ENCODE measurements at places on chromosomes 2 and 18. TPM values are rescaled to one million over a fixed set of nuclear protein-coding genes. Genes with fewer than 3 reads are reported as not detected.

DNA sequence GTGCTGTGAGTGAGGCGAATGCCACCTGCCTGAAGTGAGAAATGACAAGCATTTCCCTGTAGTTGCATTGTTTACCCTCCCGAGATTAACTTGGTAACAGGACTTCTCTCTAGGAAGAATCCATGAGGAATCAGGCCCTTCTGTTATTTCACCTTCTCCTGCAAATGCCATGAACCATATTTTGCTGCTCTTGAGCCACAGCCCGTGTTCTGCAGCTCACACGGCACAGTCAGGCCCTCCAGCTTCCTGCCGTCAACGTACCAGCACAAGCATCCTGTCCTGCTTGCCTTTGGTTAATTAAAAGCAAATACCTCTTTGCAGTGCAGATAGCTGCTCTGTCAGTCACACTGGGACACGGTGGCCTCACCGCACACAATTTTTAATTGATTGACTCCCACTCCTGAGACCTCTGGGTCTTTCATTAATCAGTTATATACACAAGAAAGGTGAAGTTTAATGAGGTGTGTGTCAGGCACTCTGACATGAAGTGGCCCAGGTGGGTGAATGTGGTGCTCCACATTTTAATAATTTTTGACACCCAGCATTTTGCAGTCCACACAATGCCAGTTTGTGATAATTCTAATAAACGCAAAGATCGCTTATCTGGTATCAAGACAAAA, 95.3 kb upstream of the ASB18 start:
- DNase-seq = no peak

- DNase-seq = no peak
These were observed 45.8 kb downstream of the LAMA3 start for GRCh38 chr18:23735021-23735464.

GRCh38 chr18:35697869-35698268, 116.3 kb downstream of the GALNT1 start:
- no peak for DNase-seq

DNA sequence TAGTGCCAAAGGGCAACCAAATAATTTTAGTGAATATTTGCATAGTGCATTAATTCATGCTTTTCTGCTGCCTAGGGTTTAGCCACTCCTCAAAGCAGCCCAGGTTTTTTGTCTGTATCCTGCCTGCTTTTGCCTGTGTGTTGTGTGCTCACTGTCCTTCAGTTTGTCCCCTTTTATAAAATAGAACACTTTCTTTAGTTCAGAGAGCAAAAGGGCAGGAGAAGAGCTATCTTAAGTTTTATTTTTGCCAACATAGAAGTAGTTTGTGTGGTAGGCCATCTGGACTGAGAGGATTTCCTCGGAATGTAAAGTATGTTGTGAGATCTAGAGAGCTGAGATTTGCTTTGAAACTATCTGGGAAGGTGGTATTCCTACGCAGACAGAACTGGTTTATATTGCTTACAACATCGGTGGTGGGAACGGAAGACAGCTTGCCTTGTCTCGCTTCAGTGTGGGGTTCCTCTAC, 64.9 kb downstream of the EML4 start:
- no peak for DNase-seq

DNA sequence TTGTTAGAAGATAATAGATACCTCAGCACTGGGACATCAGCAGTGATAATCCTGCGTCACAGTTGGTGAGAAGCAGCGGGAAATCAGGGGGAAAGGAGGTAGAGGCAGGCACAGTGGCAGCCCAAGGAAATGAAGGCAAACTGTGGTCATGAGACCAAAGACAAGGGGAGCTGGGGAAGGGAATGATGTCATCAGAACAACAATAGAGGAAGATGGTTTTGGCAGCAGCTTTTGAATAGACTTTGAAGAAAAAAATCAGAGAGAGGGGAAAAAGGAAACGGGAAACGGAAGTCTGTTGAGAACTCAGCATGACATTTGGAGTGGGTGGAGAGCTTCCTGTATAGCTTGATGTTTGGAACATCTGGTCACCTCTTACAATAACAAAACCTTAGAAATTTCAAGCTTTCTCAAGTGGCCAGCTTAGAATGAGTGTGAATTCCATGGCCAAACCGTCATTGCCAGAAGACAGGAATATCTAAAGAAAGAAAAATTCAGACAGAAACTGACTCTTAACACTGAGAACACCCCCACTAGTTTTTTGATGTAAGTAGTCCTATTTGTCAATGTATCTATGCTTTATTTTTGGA, 18.4 kb upstream of the YES1 start:
- DNase-seq = peak; percentile 19

DSC2 gene
- polyA plus RNA-seq = 10.4 TPM

GRCh38 chr2:100560216-100560830, 2.5 kb upstream of the PDCL3 start:
- no peak for DNase-seq

- DNase-seq = no peak
These were observed 50.2 kb upstream of the PLB1 start for GRCh38 chr2:28445448-28446258.
